Stomach (tissue), 19 donors: ENCODE measurements at places on chromosomes 3 and 15. TPM values are rescaled to one million over a fixed set of nuclear protein-coding genes. Genes with fewer than 3 reads are reported as not detected.

Gene CCR3
- 7.1 TPM for total RNA-seq

Gene POLR2M
- 54.0 TPM for total RNA-seq

Gene HGD
- total RNA-seq = 66.5 TPM

Gene UROC1
- total RNA-seq = not detected

Gene ARNT2
- 16.1 TPM for total RNA-seq

Gene EAF2
- not detected for total RNA-seq

Gene IL12A
- total RNA-seq = 35.9 TPM

Gene NR2E3
- not detected for total RNA-seq

Gene SCAP
- total RNA-seq = 56.9 TPM

Gene SNTN
- total RNA-seq = not detected
